ENCODE measurements at places on chromosomes 4 and X.

DNA sequence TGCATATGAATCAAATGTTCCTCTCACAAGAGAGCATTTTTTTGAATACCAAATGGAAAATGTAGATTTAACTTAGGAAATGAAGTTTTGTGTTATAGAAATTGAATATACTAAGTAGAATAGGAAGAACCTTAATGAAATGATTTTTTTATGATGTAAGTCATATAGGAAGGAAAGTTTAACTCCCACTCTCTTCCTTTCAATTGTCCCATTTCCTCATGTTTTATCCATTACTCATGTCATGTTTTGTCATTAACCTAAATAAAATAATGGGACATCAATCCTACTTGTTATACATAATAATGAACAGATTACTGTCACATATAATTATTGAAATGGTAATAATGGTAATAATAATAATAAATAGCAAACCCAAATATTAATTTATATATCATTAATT is 22.7 kb upstream of the SRD5A3 start:
- no peak overlapping the region for H3K4me3 ChIP-seq
- peaks cover 9% of the 10 kb centered on the region for H3K4me1 ChIP-seq
- H3K27me3 ChIP-seq = peaks cover 11% of the 10 kb centered on the region
- DNase-seq = no peak

GRCh38 chr4:3292571-3293400 is at the start of gene RGS12:
TSS of gene RGS12 (plus strand) at chr4:3293021. CDS start at chr4:3316171, 23,150 bp downstream.
- H3K36me3 ChIP-seq = no peaks in the 10 kb centered on the region
- H3K4me3 ChIP-seq = peak within 1 kb of the TSS; percentile 76
- peaks cover 66% of the 10 kb centered on the region for H3K27me3 ChIP-seq
- peaks cover 6% of the 10 kb centered on the region for H3K4me1 ChIP-seq
- H3K27ac ChIP-seq = no peak within 1 kb of the TSS

DNA sequence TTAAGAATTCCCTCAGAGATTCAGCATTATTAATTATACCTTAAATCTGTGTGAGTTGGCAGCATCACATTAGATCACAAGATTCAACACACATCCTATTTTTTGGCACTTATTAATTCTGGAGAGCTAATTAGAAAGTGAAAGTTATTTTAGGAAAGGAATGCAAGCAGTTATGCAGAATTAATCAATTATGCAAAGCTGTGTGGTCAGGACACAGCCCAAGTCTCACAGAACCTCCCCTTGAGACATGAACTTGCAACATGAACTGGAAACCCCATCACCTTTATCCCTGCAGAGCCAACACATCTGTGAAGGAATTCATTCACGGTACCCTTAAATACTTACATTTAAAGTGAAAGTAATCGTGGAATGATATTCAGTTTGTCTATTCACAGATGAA is 80.5 kb downstream of the TSPAN5 start:
- no peak overlapping the region for H3K27ac ChIP-seq
- DNase-seq = no peak

GRCh38 chrX:10110316-10110935 is 46.3 kb upstream of the CLCN4 start:
- peak overlapping the region; percentile 74 for H3K4me3 ChIP-seq
- peaks cover 73% of the 10 kb centered on the region for H3K4me1 ChIP-seq
- H3K27ac ChIP-seq = peak overlapping the region; percentile 99

- no peak for DNase-seq
- peaks cover 51% of the 10 kb centered on the region for H3K4me1 ChIP-seq
- no peaks in the 10 kb centered on the region for H3K27me3 ChIP-seq
- no peak overlapping the region for H3K4me3 ChIP-seq
These were observed 3.1 kb upstream of the MTMR1 start for GRCh38 chrX:150690126-150690525.

- H3K4me1 ChIP-seq = peaks cover 35% of the 10 kb centered on the region
- peaks cover 36% of the 10 kb centered on the region for H3K27me3 ChIP-seq
- DNase-seq = no peak
- no peak overlapping the region for H3K27ac ChIP-seq
- no peak overlapping the region for H3K4me3 ChIP-seq
These were observed 34.6 kb downstream of the RTL5 start for GRCh38 chrX:72097098-72097497.

Measured in activated CD8-positive, alpha-beta memory T cell treated with anti-CD3 and anti-CD28 coated beads, Interleukin-2, amount 10 ng/mL, durations not matched to agents 7 days and 5 days (primary cell).